ENCODE measurements at places on chromosomes 5 and 9.

- DNase-seq: no peak
Measured at GRCh38 chr5:75886706-75887105, 169.5 kb upstream of the POC5 start.

DNA sequence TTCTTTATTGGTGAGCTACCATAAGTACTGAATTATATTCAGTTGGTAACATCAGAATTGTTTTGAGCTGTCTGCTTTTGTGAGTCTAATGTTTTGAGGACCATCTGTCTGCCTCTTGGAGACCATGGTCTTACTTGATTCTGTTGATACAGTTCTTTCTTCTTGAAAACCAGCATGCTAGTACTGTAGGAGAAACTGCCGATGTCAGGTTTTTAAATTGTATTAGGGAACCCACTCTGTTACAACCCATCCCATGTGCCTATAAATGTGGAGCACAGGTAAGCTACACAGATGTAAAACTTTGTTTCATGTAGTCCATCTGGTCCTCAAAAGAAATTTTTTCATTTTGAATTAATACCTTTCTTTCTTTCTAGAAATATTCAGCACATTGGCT is 103.4 kb upstream of the DMRTA1 start:
- no peak for DNase-seq

DNA sequence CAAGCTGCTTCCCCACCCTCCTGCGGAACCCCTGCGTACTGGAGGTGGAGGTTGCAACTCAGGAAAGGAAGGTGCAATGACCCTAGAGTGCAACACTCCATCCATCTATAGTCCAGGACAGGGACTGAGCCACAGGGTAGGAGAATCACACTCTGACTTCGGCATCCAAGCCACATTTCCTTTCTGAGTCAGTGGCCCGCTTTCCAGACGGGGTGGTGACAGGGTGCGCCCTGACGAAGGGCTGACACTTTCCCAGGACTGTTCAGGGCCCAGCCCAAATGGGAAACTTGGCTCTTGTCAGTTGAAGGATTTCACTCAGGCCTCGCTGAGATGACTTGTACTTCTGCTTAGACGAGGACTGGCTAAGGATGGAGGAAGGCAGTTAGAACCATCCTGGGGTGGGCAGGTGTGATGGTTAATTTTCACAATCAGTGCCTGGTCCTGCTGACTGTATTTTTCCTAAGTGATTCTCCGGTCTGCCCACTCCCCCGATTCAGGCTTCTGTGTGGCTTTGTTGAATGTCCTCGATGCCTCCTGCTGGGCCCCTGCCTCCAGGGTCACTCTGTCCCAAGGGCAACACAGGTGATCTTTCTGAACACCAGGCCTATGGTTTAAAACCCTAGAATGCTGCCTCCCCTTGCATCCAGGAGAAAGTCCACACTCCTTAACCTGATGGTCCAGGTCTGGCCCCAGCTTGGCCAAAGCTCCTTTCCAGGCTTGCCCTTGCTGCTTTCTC is 228.1 kb downstream of the FSTL4 start:
- DNase-seq: no peak

DNA sequence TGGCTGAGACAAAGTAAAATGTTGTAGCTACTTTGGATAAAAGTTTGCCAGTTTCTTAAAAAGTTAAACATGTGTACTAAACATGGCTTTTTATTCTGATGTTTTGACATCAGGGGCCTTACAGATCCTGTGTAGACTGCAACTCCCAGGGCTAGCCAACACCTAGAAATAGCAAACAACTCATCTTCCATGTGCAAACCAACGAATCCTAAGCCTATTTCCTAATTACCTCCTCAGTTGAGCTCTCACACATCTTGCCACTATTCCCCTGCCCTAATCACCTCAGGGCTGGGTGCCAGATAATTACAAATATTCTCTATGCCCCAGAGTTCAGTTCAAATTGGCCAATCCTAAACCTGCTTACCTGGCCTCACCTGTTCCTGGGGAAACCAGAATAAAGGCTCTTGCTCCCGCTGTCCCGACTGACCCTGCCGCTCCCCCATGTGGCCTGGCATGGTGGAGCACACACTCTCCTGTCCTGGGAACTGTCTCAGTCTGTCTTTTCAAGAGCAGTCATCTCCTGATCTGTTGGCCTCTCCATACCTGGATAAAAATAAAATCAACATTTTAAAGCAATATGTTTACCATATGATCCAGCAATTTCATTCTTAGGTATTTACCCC is 37.1 kb upstream of the FAM169A start:
- DNase-seq: no peak

DNA sequence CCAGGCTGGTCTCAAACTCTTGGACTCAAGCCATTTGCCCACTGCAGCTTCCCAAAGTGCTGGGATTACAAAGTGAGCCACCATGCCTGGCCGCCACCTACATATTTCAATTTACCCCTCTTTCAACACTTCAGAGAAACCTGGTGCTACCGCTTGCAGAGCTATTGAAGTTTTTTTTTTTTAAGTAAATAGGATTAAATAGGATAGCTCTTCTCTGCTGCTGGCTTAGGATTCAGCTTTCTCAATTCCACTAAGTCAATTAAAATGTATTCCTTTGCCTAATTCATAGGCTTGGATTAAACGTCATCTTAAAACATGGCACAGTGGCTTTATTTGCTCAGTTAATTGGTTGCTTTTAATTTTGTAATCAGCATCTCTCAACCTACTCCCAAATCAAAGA is 41.0 kb downstream of the KIAA1191 start:
- DNase-seq: no peak

DNA sequence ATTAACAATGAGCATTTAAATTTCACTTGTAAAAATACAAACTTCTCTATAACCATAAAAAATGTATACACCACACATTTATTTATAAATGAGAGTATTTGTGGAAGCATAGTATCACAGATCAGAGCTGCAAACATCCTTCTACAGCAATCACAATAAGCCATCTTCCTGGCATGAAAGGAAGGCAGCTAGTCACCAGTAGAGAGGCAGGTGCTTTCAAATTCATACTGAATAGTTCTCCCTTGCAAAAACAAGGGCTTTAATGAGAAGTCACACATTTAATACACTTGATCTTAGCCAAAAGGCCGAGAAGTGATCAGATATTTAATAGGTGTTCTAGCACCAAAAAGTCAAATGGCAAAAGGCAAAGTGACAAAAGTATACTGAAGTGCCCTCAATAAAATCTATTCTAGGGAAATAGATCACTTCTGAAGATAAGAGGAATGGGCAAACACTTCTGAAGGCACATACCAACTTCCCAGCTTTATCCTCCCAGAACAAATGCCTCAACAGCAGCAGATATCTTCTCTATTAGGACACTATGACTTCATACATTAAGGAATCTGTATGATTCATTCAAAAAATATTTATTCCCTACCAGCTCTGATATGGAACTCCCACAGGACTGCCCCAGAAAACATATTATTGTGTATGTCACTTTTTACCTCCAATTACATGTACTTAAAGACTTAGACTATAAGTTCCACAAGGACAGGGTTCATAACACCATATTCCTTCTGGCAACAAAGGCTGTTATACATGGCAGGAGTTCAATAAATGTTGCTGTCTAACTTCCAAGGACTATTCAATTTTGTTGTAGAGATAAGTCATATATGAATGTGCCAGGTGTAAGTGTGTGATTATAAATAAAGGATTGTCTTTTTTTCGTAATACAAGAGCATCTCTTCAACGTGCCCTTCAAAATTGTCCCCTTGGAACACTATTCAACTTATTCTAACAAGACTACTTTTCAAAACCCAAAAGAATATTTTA is 31.7 kb downstream of the MAPKAP1 start:
- no peak for DNase-seq

DNA sequence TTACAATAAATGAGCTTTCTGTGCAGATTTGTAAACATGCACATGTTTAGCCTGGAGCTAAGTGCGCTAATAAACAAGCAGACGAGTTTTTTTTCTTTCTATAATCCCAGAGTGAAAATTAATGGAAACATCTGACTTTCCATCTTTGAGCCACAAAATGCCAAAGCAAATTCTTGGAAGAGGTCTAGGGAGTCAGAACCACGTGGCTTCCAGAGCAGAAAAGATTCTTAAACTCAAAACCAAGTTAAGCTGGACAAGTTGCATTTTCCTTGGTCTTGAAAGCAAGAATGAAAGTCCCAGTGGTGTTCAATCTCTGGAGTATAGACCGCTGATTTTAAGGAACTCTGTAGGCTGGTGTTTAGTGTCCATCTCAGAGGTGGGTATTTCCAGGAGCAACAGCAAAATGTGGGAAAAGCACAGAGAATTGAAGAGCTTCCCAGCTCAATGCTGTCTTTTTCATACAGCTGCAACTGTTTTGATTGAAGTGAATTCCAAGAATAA is 71.4 kb downstream of the MYO10 start:
- DNase-seq: no peak

- no peak for DNase-seq
Measured at GRCh38 chr9:106287091-106287631, 575.8 kb upstream of the ZNF462 start.

DNA sequence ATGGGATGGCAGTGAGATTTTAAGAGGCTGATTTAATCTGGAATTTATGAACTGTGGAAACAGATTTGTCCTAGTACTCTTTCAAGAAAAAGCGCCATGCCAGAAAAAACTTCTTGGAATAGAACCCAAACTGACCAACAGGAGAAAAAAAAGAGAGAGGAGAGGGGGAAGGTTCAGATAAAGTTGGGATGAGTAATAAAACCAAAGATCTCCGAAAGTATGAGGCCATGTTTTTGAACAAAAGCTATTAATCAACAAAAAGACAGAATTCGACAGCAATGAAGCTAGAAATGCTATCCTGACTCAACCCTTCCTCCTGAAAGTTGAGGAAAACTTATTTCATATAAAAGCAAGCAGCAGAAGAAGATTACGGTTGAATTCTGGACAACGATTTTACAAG is 135.5 kb downstream of the CEMIP2 start:
- no peak for DNase-seq

- DNase-seq: no peak
Measured at GRCh38 chr5:9284781-9285307, 261.0 kb downstream of the SEMA5A start.

DNA sequence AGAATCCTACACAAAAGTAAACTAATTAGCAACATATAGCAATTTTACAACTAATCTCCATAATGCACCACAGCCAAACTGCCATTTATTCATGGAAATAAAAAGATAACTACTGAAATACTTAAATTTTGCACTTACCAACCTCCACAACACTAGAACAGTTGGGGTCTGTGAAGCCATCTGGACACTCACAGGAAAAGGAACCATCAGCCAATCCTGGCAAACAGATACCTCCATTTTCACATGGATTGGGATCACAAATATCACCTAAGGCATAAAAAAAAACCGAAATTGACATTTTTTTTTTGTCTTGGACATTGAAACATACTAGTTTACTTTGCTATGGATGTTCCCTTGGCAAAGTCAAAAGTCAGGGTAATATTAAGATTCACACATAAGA is 130.7 kb downstream of the EDIL3 start:
- no peak for DNase-seq

- no peak for DNase-seq
Measured at GRCh38 chr5:121121786-121122185, 657.7 kb downstream of the PRR16 start.

GRCh38 chr5:40676613-40677343 is 2.9 kb upstream of the PTGER4 start:
- no peak for DNase-seq

DNA sequence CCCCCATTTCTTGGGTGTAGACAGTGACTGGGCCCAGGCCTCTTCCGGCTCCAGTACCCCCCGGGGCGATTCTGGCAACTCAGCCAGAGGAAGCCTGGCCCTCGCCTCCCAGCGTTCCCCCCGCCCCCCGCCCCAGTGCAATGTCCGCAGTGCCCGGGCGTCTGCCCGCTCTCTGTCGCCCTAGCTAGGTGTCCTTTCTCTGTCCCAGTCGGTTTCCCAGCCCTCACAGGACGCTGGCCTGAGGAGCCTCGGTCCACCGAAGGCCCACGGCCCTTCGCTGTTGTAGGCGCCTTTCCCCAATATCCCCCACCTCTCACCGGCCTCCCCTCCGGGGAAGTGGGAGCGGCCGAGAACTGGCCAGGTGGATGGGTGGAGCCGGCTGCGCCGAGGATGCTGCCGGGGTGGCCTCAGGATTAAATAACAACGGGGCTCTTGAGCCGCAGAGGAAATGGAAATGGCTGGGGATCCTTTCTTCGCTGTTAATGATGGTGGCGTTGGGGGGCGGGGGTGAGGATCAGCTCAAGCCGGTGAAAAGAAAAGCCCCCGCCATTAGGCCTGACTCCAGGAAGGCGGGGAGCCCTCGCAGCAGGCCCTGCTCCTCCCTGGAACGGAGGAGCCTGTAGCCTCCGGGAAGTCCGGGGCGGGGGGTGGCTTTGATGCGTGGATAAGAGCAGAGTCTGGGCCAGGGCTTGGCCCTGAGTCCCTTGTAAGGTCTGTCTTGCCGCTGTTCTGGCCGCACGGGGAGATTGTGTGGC is 1.1 kb upstream of the SPRY4 start:
- peak; percentile 72 for DNase-seq

GRCh38 chr9:11135851-11136250 is 523.0 kb upstream of the PTPRD start:
- DNase-seq: no peak

- no peak for DNase-seq
Measured at GRCh38 chr9:38445154-38446043, 21.1 kb upstream of the IGFBPL1 start.

DNA sequence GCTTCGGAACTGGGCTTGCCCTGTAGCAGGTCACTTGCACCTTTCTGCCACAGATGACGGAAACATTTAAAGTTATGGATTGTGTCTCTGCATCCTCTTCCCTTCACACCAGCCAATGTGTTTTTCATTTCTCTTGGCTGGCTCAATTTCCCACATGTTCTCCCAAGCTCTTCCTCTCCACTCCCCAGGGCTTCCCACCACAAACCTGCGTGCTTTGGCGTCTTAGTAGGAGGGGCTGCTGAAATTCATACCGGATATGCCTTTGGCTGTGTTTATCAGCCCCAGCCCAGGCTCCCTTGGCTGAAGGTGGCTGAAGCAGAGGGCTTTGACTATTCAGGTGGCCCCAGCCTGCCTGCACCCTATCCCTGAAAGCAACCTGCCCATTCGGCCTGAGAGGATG is 32.1 kb downstream of the ADRB2 start:
- DNase-seq: no peak

- no peak for DNase-seq
Measured at GRCh38 chr9:112059145-112059965, 115.7 kb downstream of the SUSD1 start.

DNA sequence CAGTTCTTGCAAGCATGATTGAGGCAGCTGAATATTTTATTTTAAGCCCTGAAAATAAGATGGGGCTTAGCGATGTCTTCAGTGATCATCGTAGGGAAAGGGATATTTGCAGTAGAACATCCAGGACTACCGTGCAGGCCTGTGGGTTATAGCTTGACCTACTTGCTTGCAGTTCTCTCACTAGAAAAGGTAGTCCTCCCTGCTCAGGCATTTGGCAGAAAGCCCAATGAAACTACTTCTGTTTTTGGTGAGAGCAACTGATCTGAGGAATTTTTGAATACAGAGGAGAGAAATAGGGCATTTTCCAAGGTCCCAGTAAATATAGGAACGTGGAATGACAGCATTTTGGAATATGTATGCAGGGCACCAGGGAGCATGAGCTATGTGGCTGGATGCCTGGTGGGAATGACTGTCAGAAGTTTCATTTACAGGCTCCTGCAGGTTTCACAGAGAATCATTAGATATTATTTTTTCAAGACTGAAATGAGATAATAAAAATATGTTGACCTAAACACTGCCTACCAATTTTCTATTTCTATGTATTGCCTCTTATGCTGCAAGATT is 417.9 kb upstream of the ACTBL2 start:
- DNase-seq: no peak

- DNase-seq: no peak
Measured at GRCh38 chr5:119304439-119305211, 51.2 kb upstream of the TNFAIP8 start.

GRCh38 chr5:14219800-14220512 is 76.8 kb downstream of the TRIO start:
- DNase-seq: no peak
